WTC11 (cell line): ENCODE measurements at places on chromosomes 11 and 22.

DNA sequence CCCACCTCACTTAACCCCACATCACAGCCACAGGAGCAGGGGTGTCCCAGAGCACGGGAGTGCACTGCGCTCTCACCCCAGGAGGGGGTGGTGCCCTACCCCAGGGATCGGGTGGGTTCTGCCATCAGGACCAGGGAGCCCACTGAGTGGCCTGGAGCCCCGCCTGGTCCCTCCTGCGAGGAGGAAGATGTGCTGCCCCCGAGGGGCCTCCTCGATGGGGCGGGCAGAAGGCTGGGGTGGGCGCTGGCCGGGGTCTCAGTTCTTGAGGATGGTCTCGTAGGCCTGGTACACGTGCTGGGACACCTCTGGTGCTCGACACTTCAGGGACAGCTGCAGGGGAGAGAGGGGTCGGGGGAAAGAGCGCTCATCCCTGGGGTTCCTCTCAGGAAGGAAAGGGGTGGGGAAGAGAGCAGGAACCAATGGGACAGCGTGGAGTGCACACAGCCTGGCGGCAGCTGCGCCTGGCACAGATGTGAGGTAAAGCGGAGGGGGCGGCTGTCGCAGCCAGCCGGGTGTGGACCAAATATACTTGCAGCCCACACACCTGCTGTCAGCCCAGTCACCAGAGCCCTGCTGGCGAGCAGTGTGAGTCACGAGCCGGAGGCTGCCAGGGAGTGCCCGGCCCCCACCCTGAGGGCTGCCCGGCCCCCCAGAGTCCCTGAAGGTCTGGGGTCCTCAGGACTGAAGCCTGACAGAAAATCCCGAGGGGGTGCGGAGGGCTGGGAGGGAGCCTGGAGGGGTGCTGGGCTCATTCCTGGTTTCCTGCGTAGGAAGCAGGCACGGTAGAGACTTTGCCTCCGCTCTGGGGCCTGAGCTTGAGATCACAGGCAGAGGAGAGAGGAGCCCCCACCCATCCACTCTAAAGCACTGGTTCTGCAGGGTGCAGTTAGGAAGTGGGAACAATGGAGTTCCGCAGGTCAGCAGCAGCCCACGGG, 13.3 kb upstream of the RASL10A start:
- no peaks in the 10 kb centered on the region for H3K4me1 ChIP-seq
- peaks cover 7% of the 10 kb centered on the region; the same call in 1 of the 2 replicates for H3K36me3 ChIP-seq
- no peaks in the 10 kb centered on the region for H3K27me3 ChIP-seq
- no peak overlapping the region for H3K4me3 ChIP-seq

- peaks cover 12% of the 10 kb centered on the region for H3K27me3 ChIP-seq
- H3K27ac ChIP-seq, result no peak overlapping the region
Measured at GRCh38 chr11:19253153-19253745, 12.5 kb upstream of the E2F8 start.

- peaks cover 11% of the 10 kb centered on the region for H3K27me3 ChIP-seq
- H3K4me1 ChIP-seq, result peaks cover 33% of the 10 kb centered on the region
- peaks cover 3% of the 10 kb centered on the region for H3K36me3 ChIP-seq
- H3K4me3 ChIP-seq, result peak overlapping the region; percentile 37
- DNase-seq, result peak; percentile 93
- H3K27ac ChIP-seq, result peak overlapping the region; percentile 94
Measured at GRCh38 chr11:355581-356458, 13.5 kb upstream of the B4GALNT4 start.

DNA sequence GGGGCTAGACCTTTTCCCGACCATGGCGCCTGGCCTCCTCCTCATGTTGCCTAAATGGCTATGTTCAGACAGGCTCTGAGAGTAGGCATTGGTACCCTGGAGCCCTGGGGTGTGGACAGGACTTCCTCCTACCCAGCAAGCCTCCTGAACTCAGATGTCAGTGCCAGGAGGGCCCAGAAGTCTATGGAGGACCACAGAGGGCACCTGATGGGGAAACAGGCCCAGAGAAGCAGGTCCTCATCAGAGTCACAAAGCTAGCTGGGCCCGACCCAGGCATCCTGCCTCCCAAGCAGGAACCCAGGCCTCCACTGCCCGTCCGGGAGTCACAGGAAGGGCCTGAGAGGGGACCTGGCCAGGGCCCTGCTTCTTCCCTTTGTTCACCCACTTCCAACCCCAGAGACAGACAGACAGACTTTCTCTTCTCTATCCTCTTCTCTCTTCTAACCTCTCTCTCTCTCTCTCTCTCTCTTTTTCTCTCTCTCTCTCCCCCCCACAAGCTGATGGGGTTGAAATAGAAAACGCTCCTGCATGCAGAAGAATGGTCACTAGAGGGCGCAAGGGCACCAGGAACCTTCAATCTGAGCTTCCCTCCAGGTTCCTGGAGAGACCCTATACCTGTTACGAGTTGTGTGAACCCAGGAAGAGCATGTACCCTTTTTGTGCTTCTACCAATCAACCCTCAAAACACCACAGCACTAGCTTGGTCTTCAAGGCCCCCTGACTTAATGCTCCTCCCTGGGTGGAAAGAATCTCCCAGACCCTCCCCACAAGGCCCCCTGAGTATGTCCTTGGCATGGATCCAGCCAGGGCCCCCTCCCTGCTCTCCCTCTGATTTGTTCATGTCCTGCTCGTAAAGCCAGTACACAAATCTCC, 27.1 kb downstream of the ARAP1 start:
- H3K4me3 ChIP-seq, result no peak overlapping the region
- H3K4me1 ChIP-seq, result peaks cover 12% of the 10 kb centered on the region
- no peaks in the 10 kb centered on the region for H3K36me3 ChIP-seq
- no peaks in the 10 kb centered on the region for H3K27me3 ChIP-seq
- H3K27ac ChIP-seq, result peak overlapping the region; percentile 55; the same call in 1 of the 2 replicates

DNA sequence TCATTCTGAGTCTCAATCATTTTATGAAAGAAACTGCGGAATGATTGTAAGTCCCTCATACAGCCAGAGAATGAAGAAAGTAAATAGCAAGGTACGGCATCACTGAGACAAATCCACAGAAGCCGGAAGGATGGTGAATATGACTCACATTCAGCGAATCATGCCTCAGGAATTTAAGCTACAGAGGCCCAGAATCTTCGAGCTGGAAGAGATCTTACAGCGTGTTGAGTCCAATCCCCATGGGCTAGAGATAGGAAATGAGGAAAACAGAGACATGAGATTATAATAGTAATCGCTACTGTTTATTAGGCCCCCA, 173.2 kb downstream of the KIF18A start:
- H3K27ac ChIP-seq, result no peak overlapping the region
- DNase-seq, result no peak
- peaks cover 17% of the 10 kb centered on the region for H3K36me3 ChIP-seq
- H3K4me3 ChIP-seq, result no peak overlapping the region

- no peak overlapping the region for H3K27ac ChIP-seq
- H3K27me3 ChIP-seq, result peaks cover 60% of the 10 kb centered on the region
- no peak overlapping the region for H3K4me3 ChIP-seq
- no peak for DNase-seq
- H3K4me1 ChIP-seq, result peaks cover 11% of the 10 kb centered on the region
- no peaks in the 10 kb centered on the region for H3K36me3 ChIP-seq
Measured at GRCh38 chr11:2267306-2267850, 3.0 kb downstream of the ASCL2 start.

GRCh38 chr11:67056267-67057204, at the start of gene RHOD:
Gene RHOD (plus strand): TSS chr11:67056847. CDS start chr11:67056903, 56 bp downstream.
- peak within 1 kb of the TSS; percentile 73 for H3K4me3 ChIP-seq
- H3K36me3 ChIP-seq, result no peaks in the 10 kb centered on the region
- no peaks in the 10 kb centered on the region; the same call in 1 of the 2 replicates for H3K27me3 ChIP-seq
- H3K27ac ChIP-seq, result 0 out of 2 replicates have a peak within 1 kb of the TSS, but pooled peaks have one; percentile 72
- H3K4me1 ChIP-seq, result peaks cover 23% of the 10 kb centered on the region

- H3K27ac ChIP-seq, result no peak overlapping the region
- no peaks in the 10 kb centered on the region for H3K36me3 ChIP-seq
- H3K27me3 ChIP-seq, result no peaks in the 10 kb centered on the region
- H3K4me3 ChIP-seq, result no peak overlapping the region
- DNase-seq, result peak; percentile 37
- no peaks in the 10 kb centered on the region for H3K4me1 ChIP-seq
Measured at GRCh38 chr11:26753723-26754504, 32.1 kb upstream of the SLC5A12 start.

GRCh38 chr11:12144330-12145174, 34.2 kb downstream of the MICAL2 start:
- no peaks in the 10 kb centered on the region; the same call in 1 of the 2 replicates for H3K27me3 ChIP-seq
- no peak for DNase-seq
- H3K4me1 ChIP-seq, result no peaks in the 10 kb centered on the region

- H3K27ac ChIP-seq, result peak overlapping the region; percentile 84; the same call in 1 of the 2 replicates
- H3K4me1 ChIP-seq, result peaks cover 53% of the 10 kb centered on the region
- H3K36me3 ChIP-seq, result no peaks in the 10 kb centered on the region; the same call in 1 of the 2 replicates
- peak; percentile 16 for DNase-seq
Measured at GRCh38 chr11:110128161-110128560, 35.0 kb downstream of the ZC3H12C start.

DNA sequence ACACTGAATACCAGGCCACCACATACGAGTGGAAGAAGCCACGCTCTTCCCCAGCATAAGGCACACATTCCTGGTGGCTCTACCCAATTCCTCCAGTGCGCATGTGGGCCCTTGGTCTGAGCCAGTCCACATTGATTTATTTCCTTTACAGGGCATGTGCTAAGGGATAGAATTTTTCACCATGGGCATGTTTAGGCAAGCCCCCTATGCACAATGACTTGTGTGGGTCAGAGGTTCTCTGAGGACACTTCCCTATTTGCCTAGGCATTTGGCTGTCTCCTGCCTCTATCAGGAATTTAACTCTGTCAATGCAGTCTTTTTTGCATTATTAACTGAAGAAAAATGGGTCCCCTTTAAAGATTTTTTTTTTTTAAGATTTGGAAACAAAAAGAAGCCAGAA, 718.1 kb downstream of the NTM start:
- H3K36me3 ChIP-seq, result peaks cover 55% of the 10 kb centered on the region
- no peaks in the 10 kb centered on the region for H3K4me1 ChIP-seq
- DNase-seq, result no peak
- no peak overlapping the region for H3K4me3 ChIP-seq
- H3K27me3 ChIP-seq, result peaks cover 8% of the 10 kb centered on the region

DNA sequence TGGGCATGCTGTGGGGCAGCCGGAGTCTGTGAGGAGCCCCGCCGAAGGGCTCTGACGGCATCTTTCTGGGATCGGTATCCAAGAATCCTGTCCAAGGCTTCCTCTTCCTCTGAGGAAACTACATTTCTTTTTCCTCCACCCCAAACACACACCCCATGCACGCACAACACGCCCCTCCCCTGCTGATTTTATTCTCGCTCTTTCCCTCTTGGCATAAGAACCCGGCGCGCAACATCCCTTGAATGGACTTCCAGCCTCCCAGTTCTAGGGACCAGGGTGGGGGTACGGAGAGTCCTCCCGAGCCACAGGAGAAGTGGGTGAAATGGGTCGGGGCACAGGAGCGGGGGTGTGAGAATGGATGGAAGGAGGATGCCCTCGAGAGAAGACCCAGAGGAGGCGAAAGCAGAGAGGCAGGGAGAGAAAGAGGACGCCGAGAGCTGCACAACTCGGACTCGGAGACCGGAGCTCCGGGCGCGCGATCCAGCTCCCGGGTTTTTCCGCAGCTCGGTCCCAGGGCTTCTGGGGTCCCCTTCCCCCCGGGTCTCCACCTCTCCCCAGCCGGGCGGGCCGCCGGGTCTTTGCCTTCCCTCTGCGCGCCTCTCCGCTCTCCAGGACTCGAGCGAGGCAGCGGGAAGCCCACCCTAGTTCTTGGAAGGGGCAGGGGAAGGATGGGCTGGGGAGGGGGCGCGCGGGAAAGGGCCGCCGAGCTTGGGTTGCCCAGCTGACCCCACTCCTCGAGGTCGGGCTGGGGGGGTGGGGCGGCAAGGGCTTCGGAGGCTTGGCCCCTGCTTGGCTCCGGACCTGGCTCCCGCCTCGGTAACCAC, 1.5 kb upstream of the LARGE1 start:
- no peaks in the 10 kb centered on the region for H3K36me3 ChIP-seq
- H3K27ac ChIP-seq, result peak overlapping the region; percentile 93
- peak; percentile 88 for DNase-seq
- peaks cover 8% of the 10 kb centered on the region for H3K27me3 ChIP-seq
- peaks cover 54% of the 10 kb centered on the region for H3K4me1 ChIP-seq

DNA sequence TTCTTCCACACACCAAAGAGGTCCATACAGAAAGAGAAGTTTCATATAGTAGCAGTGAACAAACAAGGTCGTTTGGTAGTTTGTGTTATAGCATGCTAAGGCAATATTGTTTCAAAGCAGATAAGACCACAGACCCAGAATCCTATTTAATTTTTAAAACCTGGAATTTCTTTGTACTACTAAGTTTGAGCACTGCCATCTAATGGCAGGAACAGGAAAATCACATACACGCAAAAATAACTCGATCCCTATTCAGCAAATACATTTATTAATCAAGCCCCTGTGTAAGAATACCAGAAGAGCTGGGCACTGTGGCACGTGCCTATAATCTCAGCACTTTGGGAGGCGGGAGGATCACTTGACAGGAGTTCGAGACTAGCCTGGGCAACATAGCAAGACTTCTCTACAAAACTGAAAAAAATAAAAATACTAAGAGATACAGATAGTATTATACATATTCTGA, 2.9 kb upstream of the BTBD10 start:
- DNase-seq, result no peak
- H3K27me3 ChIP-seq, result no peaks in the 10 kb centered on the region; the same call in none of the 2 replicates
- no peak overlapping the region for H3K27ac ChIP-seq
- H3K4me3 ChIP-seq, result no peak overlapping the region
- no peaks in the 10 kb centered on the region for H3K36me3 ChIP-seq

- H3K4me1 ChIP-seq, result no peaks in the 10 kb centered on the region
- DNase-seq, result no peak
- peaks cover 9% of the 10 kb centered on the region for H3K36me3 ChIP-seq
- peaks cover 2% of the 10 kb centered on the region; the same call in 1 of the 2 replicates for H3K27me3 ChIP-seq
- H3K4me3 ChIP-seq, result no peak overlapping the region
Measured at GRCh38 chr11:46984987-46985386, 48.4 kb downstream of the CSTPP1 start.

GRCh38 chr22:19806213-19807160, 45.9 kb downstream of the TBX1 start:
- H3K4me1 ChIP-seq, result no peaks in the 10 kb centered on the region
- H3K27me3 ChIP-seq, result no peaks in the 10 kb centered on the region
- H3K36me3 ChIP-seq, result no peaks in the 10 kb centered on the region

GRCh38 chr11:15890031-15890713, 466.2 kb downstream of the SOX6 start:
- H3K4me1 ChIP-seq, result peaks cover 2% of the 10 kb centered on the region; the same call in 1 of the 2 replicates
- no peak for DNase-seq
- H3K36me3 ChIP-seq, result no peaks in the 10 kb centered on the region
- no peaks in the 10 kb centered on the region for H3K27me3 ChIP-seq
- no peak overlapping the region for H3K4me3 ChIP-seq
- no peak overlapping the region for H3K27ac ChIP-seq

- no peaks in the 10 kb centered on the region for H3K27me3 ChIP-seq
- H3K27ac ChIP-seq, result no peak overlapping the region
- no peak overlapping the region for H3K4me3 ChIP-seq
- H3K36me3 ChIP-seq, result peaks cover 85% of the 10 kb centered on the region
- no peak for DNase-seq
Measured at GRCh38 chr11:63589000-63589399, 25.2 kb downstream of the PLAAT3 start.

DNA sequence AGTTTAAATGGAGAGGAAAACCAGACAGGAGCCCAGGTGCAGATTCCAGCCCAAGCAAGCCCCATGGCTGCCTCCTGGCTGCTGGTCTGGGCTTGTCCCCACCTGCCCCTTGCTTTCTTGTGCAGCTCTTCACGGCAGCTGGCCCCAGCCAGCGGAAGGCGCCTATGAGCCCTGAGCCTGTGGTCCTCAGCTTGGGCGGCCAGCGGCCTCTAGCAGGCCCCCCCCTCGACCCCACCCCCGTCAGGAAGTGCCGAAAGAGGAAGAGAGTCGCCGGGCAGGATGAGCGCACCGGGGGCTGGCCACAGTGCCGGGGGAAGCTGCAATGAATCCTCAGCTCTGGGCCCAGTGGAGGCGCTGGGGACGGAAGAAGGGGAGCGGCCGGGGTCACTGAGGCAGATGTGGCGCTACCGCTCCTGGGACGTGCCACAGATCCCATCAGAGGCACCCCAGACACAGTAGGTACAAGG, 2.1 kb upstream of the DGKZ start:
- no peaks in the 10 kb centered on the region for H3K36me3 ChIP-seq
- peaks cover 88% of the 10 kb centered on the region for H3K4me1 ChIP-seq
- H3K27ac ChIP-seq, result peak overlapping the region; percentile 95
- H3K27me3 ChIP-seq, result peaks cover 11% of the 10 kb centered on the region
- peak; percentile 55 for DNase-seq
